Liver (tissue), 10 donors: ENCODE measurements at places on chromosomes 7 and 10.

GRCh38 chr7:50664461-50664922 is 99.3 kb upstream of the DDC start:
- no peak for DNase-seq

- DNase-seq = no peak
Observed at GRCh38 chr10:133365461-133366129, 7.6 kb downstream of the ECHS1 start.

DNA sequence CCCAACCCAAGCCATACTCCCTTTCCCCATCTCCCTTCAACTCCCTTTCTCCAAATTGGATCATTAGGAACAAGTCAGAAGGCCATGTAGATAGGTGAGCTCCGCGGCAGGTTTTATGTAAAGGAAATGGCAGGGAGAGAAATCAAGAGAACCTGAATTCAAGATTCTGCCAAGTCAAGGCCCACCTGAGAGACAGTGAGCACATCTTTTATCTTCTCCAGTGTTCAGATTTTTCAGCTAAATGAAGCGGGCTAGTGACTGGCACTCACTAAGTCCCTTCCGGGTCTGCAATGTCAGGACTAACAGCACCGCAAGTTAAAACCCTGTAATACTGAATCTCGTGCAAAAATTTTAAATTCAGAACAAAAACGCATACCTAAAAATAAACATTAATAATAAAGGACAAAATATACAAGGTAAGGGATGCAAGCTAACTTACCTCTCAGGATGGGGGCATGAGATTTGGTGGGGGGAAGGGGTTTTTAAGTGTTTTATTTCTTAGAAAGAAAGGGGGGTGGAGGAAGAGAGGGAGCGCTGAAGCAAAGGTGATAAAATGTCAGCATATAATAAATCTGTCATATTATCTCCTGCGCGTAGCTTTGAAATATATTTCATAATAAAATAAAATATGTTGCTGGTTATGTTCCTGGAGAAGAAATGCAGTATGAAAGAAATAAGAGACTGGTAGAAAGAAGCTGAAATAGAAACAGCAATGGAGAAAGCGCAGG is 17.6 kb downstream of the TCAF1 start:
- no peak for DNase-seq

DNA sequence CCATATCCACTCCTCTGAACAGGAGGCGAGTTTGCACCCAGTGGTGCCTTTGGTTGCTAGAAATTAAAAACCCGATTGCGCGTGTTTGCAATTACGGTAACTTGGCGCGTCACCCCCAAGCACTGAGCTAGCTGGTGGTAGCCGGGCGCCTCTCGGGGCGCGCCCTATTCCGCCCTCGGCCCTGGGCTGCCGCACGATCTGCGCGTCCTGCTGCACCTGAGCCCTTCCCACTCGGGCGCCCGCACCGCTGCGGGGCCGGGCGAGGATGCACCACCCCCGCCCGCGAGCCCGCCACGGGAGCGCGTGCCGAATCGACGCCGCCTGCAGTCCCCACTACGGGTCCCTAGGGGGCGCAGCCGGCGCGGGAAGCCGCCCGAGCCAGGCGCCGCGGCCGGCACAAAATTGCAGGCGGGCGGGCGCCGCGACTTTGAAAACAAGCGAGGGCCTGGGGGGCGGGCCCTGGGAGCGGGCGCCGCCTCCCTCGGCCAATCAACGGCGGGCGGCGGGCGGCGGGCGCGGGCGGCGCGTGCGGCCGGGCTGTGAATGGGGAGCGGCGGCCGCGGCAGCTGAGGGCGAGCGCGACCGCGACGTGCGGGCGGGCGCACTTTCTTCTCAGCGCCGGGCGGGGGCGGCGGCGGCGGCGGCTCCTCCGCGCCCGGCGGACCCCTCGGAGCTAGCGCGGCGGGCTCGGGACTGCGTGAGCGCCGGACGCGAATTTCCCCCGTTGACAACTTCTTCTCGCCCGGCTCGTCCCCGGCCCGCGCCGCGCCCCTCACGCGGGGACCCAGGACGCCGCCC is at the start of gene SDK1:
TSS of gene SDK1 (plus strand) at position 602 of the 798 bp plus-strand sequence. CDS start 335 bp downstream, outside the sequence.
- DNase-seq = peak; percentile 88

DNA sequence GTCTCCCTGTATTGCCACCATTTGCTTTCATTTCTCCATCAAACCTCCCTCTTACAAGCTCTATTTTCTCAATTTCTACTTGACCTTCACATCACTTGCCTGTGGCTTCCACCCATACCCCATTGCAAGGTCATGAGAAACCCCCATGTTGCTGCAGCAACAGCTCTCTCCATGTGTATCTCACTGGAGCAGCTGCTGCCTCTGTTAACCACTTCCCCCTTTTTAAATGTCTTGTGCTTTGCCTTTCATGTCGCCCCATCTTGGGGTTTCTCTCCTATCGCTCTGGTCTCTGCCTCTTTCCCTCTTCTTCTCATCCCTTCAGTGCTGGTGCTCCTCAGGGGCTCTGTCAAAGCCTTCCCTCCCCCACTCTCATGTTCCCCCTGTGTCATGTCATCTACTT is 148.8 kb downstream of the CHN2 start:
- DNase-seq = no peak

- no peak for DNase-seq
Observed at GRCh38 chr10:80589726-80590373, 52.1 kb downstream of the SH2D4B start.

DNA sequence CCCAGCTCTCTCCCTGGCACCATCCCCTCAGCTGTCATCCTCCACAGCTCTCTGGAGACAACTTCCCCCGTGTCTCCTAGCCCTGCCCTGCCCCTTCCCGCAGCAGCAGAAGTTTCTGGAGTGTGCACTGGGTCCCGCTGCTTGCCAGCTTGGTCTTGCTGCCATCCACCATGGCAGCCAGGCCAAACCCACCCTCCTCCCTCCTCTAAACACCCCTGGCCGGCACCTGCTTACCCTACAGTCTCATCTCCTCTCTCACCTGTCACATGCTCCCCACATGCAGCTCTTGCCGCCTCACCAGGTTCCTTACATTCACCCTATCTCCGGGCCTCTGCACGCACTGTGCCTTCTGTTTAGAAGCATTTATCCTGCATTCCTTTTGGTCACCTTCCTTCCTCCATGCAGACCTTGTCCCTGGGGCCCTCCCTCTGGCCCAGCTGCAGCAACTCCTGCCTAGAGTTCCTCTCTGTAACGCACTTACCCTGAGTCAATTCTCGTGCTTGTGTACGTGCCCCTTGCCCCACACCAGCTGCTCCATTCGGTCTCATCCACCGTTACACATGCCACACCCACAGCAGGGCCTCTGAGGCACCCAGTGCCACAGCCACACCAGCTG is 93.9 kb upstream of the RET start:
- DNase-seq = peak; percentile 30

- peak; percentile 19 for DNase-seq
Observed at GRCh38 chr7:156223935-156224832, 411.9 kb upstream of the SHH start.

DNA sequence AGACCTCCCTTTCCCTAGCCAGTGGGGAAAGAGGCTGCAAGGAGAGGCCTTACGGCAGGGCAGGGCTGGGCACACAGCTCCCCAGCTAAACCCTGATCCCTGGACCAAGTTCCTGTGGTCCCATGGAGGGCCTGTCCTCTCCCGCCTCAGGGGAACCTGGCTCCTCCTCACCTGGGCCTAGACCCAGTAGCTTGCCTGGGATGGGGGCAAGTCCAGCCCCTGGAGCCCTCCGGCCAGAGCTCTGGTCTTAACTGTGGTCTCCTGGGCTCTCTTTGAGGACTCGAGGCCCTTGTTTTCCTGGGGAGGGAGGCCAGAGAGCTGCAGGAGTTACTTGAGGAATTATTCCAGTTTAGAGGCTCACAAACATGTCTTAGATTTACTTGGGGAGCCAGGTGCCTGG is 1.5 kb downstream of the ZP3 start:
- DNase-seq = no peak

DNA sequence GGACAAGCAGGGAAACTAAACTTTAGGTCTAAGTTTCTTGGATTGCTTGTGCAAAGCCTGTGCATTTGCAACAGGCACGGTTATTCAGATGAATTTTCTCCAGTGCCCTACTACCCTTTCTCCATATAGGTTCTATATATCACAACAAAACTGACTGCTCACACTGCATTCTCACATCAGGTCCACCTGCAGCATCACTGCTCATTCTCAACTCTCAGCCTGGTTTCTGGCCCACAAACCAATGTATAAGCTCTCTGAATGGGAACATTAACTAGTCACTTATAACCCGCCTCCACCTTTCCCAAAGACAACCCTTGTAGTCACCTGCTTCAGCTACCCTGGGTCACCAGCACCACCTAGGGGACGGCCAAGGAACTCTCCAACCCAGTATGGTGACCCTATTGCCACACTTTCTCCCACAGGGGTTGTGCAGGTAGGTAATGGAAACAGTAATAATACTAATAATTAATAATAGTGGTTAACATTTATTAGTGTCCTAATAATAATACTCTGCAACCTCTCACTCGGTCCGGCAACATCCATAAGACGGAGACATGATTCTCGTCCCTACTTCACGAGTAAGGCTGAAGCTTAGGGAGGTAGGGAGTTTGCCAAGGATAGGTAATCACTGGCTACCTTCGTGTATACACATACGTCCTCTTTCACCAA is 97.3 kb downstream of the CLEC2L start:
- peak; percentile 57 for DNase-seq

GRCh38 chr7:70668606-70669358 is 463.2 kb upstream of the GALNT17 start:
- no peak for DNase-seq

DNA sequence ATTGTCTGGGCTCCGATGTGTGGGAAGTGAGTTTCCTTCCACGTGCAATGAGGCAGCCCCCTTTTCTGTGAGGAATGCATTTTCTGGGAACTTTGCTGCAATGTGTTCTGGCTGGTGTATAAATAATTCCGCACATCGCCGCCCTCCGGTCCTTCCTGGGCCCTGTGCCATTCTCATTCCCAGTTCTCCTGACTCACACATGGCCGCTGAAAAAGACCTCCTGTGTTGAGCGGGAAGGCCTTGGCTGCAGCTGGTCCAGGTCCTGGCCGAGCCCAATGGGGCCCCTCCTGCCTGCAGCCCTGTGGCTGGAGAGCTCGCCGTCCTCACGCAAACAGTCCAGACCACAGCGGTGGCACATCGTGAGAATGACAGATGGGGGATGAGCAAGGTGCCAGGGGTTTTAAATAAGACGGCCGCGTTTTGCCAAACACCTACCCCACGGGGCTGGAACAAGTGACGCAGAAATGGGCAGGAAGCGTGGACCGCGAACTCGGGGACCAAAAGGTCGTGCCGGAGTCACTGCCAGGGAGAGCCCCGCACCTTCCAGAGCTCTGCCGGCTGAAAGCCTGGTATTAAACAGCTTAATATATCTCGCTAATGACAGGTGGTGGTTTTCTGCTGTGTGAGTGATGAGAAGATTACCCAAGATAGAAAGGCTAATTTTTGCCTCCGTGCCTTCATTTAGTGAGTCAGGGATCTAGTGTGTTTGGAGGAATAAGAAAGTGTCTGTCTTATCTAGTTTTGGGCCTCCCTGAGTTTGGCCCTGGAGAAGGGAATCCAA is 37.0 kb downstream of the FAM20C start:
- no peak for DNase-seq

- no peak for DNase-seq
Observed at GRCh38 chr7:38978491-38978890, 782 bp downstream of the POU6F2 start.

GRCh38 chr10:34507217-34507616 is 307.9 kb downstream of the PARD3 start:
- no peak for DNase-seq

DNA sequence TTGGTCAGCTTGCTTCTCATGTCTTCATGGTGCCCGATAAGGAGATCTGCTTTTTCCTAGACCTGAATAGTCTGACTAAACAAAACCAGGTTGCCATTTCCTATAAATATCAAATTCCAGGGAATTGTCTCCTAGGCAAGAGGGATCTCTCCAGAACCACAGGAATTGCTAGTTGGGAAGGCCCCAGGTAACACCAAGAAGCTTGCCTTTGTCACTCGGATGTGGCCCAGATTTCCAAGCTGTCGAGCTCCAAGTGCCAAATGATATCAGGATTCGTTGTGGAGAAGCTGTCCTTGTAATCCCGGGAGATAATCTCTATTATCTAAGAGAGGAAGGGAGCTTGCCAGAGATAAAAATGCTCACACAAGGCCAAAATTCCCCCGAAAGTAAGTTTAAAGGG is 1288.5 kb upstream of the AUTS2 start:
- DNase-seq = no peak

GRCh38 chr10:131722525-131723264 is 178.1 kb upstream of the PPP2R2D start:
- DNase-seq = peak; percentile 22

- peak; percentile 44 for DNase-seq
Observed at GRCh38 chr7:139918480-139918879, 89.4 kb downstream of the TBXAS1 start.

GRCh38 chr10:4749271-4749574 is 76.8 kb upstream of the AKR1E2 start:
- no peak for DNase-seq

- DNase-seq = no peak
Observed at GRCh38 chr10:118832241-118832651, 77.5 kb upstream of the CACUL1 start.

- peak; percentile 3 for DNase-seq
Observed at GRCh38 chr10:48227213-48227612, 47.3 kb downstream of the FRMPD2 start.

GRCh38 chr10:74743401-74743800 is 83.0 kb upstream of the KAT6B start:
- no peak for DNase-seq

DNA sequence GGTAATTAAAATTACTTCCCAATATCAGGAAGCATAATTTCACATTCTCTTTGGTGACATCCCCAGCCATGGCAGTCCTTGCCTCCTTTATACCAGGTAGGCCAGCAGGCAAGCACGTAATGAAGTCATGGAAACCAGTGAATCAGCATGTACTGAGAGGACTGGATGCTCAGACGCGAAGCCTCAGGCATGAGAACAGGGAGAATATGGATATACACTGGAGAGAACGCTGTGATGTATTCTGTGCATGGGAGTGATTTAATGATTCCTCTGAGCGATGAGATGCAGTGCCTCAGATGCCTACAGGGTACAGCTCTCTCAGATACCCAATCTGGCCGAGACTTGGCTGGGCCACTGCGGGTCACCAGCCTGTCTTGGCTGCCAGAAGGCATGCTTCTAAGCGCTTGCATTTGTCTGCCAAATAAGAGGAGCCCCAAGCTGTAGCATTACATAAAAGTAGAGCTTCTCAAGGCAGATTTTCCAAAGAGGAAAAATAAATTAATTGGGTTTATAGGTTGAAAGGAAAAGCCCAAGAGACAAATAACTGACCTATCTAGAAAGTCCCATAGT is 238.1 kb downstream of the RELN start:
- no peak for DNase-seq

DNA sequence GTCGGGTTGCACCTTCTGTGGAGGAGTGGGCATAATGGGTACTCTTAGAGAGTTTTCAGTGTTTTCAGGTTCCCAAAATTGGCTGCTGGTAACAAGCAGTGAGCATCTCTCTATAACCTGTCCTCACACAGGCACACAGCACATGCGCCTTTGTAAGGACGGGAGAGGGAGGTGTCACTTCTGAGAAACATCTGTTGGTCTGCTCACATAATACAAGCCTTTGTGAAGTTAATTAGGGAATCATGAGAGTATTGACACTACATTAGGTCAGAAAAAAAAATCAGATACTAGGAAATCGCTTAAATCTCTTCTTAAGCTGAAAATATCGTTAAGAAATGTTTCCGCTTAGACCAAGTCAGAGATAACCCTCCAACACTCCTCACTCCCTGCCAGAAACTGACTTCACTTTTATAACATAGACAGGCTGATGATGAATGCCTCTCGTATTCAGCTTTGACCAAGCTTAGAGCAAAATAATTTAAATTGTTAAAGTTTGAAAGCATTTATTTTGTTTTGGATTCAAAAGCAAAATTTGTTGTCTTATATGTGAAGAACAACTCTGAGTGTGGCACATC is 769.7 kb downstream of the TNS3 start:
- DNase-seq = no peak

GRCh38 chr7:42672339-42672999 is 239.4 kb downstream of the C7orf25 start:
- DNase-seq = no peak
